Right atrium auricular region (tissue), 2 donors: ENCODE measurements at places on chromosomes 2 and 18.

DNA sequence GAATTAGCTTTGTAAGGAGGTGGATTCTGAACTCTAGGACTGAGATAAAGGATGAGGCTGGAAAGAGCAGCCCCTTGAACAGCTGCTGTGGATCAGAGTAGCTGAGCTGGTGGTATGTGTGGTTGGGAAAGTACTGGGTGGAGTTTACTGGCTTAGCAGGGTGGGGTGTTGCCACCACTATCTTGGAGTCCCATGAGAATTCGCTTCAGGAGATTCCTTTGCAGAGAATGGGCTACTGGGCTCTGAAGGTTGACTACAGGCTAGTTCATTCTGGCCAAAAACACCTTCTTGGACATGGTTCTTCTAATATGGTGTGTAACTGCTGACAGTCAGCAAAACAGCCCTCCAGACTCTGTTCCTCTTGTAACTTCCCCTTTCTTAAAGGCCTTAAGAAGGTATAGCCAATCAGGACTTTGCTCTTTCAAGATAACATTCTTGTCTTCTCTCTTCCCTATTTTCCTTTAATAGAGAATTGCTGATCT lies 52.7 kb downstream of the TET3 start:
- DNase-seq: no peak

GRCh38 chr18:73987247-73987980 lies 160.2 kb downstream of the FBXO15 start:
- DNase-seq: no peak

GRCh38 chr2:178404368-178404767 lies 46.6 kb downstream of the PRKRA start:
- DNase-seq: no peak

- DNase-seq: no peak
These were observed 220.1 kb downstream of the HAUS1 start for GRCh38 chr18:46324087-46324955.

DNA sequence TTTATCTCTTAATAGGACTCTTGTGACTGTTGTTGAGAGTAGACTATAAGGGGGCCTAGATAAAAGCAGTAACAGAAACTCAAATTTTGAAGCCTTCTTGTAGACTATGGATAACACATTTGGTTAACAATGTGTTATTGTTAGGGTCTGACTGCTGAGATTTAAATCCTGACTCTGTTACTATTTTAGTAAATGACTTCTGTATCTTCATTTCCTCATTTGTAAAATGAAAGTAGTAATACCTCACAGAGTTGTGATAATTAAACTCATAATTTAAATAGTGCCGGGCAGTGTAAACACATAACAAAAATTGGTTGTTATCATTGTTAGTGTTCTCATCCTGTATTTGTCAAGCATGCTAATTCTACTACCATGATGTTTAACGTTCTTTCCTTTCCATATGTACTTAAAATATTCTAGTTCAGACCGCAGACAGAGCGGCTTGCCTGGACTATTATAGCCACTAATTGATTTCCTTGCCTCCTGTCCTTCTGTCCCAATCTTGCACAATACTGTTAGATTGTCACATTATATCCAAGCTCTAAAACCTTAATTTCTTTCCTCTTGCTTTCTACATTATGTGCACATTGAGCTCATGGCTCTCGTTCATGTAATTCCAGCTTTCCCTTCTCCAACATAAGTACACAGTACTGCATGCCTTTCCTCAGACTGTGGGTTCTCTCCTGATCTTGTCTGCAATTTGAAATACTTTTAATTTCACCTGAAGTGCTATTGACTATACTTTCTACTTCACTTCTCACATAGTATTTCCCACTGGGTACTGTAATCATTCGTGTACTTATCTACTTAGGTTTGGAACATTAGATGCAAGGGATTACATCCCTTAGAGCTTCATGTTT lies 48.4 kb downstream of the RBBP8 start:
- no peak for DNase-seq

GRCh38 chr18:28541276-28541930 lies 364.5 kb upstream of the CDH2 start:
- no peak for DNase-seq

- no peak for DNase-seq
These were observed 18.5 kb upstream of the DNER start for GRCh38 chr2:229732897-229733296.

DNA sequence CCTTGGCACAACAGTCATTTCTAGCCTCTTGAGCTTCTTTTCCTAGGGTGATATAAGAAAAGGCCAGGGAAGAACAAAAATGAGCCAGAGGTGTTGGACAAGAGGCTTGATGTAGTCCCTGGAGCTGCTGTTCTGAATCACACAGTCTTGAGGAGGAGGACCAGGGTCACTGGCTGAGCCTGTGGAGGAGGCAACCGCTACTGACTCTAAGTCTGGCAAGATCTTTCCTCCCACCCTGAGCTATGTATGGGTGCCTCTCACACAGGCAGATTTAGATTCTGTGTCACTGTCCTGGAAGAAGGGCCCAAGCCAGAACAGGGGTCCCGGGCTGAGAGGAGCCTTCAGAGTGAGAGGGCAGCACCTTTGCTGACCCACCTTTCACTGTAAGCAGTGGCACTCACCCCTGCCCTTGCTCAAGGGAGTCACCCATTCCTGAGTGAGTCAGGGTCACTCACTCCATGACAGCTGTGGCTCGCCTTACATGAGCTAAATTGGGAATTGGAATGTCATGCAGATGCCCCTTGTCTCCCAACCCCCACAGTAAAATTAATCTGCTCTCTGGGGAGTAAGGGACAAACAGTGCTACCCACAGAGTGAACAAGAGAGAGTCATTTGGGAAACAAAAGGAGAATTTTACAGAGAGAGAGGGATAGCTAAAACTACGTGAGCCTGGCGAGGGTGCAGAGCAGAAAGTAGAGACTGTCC lies at the start of gene TRIM54:
Gene TRIM54, plus strand, starts transcription at position 575 of the 705 bp plus-strand sequence. CDS start 303 bp downstream, outside the sequence.
- DNase-seq: no peak

GRCh38 chr2:96967961-96968360 lies 18.4 kb downstream of the FAM178B start:
- no peak for DNase-seq

GRCh38 chr2:64391940-64392339 lies 62.0 kb upstream of the LGALSL start:
- DNase-seq: no peak
